Left renal cortex interstitium (tissue), 4 donors: ENCODE measurements at places on chromosomes 5 and 9. TPM values are rescaled to one million over a fixed set of nuclear protein-coding genes. Genes with fewer than 3 reads are reported as not detected.
A peak's percentile ranks its signal among the peaks of the same experiment; 100 is the strongest.

DNA sequence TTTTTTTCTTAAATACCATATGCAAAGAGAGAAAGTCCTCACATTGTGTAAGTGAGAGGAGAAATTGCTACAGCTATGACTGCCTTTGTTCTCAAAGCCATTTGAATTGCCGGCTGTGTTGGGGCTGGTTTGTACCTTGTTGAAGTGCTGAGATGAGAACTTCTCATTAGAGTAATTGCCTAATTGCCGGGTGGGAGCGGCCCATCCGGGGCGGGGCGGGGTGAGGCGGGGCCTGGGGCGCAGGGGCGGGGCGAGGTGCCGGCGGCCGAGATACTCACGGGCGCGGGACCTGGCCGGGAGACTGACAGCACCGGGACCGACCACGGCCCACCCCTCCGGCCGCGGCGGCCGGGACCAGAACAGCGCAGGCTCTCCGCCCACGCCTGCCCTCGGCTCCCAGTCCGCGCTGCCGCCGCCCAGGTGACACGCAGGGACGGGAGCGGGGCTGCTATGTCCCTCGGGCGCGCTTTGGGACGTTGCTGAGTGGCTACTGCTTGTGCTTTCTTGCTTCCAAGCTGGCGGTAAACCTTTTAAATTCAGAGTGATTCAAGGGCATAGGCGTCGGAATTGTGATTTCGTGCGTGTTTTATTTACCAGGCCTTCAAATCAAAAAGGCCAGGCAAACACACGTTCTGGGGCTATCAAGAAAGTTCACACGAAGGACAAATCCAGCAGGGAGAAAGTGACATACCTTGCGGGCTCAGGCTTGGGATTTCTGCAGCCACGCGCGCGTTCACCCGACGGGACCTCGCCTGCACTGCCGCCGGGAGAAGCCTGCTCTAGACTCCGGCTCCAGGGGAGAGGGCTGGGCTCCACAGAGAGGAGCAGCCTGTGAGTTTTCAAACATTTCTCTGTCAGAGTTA, 269.1 kb downstream of the FANCC start:
- no peak for DNase-seq

DNA sequence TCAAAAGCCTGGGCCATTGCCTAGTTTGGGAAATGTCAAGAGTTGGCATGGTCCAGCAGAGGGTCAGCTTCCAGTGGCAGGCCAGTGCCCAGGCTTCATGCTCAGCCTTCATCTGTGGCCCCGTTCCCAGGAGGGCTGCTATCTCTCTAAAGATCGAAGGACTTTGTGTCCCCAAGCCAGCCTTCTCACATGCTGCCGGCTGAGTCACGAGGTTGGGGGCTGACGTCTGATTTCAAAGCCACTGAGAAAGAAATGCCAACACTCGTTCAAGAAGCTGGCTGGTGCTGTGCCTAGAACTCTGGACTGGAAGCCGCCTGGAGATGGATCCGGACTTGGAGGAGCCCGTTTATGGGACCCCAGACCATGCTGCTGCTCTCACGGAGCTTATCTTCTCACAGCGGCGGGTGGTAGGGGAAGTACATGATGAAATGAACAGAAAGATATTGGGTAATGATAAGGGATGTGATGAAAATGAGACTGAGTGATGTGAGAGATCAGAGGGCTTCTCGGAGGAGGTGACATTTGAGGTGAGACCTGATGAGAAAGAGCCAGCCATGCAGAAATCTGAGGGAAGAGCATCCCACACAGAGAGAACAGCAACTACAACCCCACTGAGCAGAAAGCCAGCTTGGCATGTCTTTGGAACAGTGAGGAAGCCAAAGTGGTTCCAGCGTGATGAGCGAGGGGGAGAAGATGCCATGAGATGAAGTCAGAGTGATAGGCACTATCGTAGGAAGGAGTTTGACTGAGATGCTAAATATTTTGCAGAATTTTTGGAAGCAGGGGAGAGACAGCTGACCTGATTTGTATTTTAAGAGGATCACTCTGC, 54.9 kb upstream of the BOD1 start:
- no peak for DNase-seq

DNA sequence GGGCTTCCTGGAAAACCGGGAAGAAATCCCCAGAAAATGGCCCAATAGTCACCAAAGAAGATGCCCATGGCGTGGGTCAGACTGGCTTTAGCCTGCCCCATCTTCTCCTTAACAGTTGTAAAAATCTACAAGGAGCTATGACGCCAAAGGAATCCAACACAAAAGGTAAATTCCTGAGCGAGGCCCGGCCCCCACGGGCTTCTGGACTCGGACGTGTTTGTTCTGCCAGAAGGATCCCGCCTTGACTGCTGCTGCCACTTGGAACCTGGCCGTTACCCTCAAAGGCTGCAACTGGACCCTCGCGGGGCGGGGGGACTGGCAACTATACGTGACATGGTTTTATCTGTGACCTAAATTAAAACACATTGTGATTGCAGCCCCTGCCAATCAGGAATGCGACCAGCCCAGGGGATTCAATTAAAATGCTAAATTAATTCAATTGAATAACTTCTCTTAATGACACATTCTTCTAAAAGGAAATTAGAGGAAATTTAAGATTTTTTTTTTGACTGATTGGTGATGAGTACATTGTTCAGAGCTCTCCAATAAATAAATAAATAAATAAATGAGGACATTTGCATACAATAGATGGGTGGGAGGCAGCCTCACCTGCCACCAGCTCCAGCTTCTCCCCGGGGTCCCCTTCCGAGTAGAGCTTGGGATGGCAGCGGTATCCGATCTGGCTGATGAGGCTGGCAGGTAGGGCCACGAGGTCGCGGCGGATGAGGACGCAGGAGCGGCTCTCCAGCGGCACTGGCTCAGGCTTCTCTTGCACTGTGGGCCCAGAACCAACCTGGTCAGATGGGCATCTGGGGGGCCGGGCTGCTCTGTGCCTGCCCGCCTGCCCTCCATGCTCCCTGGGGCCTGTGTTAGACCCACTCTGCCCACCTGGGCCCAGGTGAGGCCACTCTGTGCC, 54.7 kb upstream of the UBAC1 start:
- DNase-seq, result no peak

DNA sequence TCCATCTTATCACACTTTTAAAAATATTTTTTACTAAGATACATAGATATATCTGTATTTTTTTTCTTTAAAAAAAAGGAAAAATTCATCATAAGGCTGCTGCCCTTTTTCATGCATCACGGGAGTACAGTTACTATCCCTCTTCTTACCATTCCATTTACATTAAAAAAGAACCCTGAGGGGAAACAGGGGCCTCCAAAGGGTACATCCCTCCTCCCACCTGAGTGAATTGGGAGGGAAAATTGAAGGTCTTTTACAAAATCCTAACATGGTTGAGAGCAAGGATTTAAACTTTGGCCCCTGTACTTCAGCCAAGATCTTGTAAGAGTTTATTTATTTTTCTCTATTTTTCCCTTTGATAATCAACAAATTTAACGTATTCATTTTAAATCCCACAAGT, 319.2 kb downstream of the MLLT3 start:
- no peak for DNase-seq

DNA sequence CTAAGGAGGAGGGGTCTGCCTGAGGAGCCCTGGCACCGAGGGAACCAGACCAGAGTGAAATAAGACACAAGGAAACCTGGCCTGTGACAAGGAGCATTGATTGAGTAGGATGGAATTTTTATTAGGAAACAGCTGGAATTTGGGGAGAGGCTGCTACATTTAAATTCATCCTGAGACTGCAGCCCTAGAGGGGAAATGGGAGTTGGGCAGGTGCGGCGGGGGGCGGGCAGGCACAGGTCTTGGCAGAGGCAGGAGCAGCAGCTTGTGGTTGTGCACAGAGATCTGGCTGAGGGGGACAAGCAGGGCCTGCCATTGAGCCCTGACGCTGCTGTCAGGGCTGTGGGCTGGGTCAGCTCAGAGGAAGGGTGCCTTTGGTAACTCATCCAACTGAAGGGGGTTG, 71.6 kb downstream of the PCDH1 start:
- no peak for DNase-seq

GRCh38 chr5:52754051-52754450, 33.7 kb upstream of the ITGA1 start:
- no peak for DNase-seq

GRCh38 chr9:123168586-123168985, 99.8 kb downstream of the STRBP start:
- DNase-seq, result peak; percentile 51

- peak; percentile 11 for DNase-seq
Measured at GRCh38 chr5:86861512-86861911, 243.8 kb downstream of the COX7C start.

GRCh38 chr5:174323878-174324281, 278.4 kb downstream of the NSG2 start:
- DNase-seq, result no peak

DNA sequence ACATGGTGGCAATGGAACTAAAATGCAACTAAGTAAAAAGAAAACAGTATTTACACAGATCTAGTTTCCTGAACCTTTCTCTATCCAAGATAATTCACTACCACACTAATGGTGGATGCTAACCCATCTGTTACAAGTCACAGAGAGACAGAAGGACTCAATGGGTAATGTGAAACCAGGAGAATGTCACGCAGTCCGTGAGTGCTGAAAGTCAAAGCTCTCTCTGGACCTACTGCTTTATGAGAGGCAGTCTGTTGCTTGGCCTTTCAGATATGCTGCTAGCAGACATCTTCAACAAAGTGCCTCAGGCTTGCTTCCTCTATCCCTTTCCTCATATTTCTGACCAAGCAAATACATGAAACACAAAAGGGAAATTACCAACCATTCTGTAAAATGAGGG, 69.0 kb upstream of the GLRX start:
- no peak for DNase-seq

DNA sequence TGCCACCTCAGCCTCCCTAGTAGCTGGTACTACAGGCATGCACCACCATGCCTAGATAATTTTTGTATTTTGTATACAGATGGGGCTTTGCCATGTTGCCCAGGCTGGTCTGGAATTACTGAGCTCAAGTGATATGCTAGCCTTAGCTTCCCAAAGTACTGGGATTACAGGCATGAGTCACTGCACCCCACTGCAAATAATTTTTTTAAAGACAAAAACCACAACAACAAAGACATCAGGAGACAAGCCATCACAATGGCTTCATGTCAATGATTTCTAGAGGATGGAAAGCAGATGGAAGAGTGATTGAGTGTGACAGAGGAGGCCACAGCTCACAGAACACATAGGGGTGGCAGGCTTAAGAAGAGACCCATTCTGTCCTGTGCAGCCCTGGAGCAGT, 97.9 kb upstream of the PCSK1 start:
- DNase-seq, result no peak

DNA sequence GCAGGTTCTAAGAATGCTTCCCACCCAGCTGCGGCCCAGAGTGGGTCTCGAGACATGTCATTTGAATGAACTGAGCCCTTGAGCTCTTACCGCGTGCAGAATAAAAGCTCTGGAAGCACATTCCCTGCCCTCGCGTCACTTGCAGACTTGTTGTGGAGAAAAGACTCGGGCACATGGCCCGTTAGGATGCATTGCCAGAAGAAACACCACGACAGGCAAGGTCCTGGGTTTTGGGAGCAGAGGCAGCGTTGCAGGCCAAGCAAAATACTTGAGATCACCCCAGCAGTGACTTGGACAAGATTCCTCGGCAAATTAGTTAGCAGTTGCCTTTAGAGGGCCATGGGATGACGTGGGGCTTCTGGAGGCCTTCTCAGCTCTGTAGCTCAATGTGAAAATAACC, 170.8 kb upstream of the MSX2 start:
- no peak for DNase-seq

GRCh38 chr9:71876106-71876505, 34.9 kb downstream of the ABHD17B start:
- no peak for DNase-seq

GRCh38 chr5:93189707-93190120, 391.3 kb downstream of the NR2F1-AS1 start:
- no peak for DNase-seq

DNA sequence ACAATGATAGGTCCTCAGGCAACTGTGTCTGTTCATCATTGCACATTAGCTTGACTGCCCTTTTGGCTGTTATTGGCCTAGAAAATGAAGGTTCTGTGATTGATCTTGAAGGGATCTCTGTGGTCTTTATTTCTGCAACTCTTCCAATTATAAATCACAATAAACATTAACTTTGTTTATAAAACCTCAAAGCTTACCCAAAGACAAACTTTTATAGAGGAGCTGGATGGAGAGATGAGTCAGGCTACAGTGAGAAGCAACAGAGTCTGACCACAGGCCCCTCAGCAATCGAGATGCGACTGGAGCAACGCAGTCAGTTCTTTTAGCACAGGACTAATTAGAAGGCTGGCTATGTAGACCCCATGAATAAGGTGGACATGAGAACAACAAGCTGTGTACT, 5.3 kb downstream of the MACROH2A1 start:
- DNase-seq, result no peak

- no peak for DNase-seq
Measured at GRCh38 chr9:71685394-71685793, 82.9 kb downstream of the CEMIP2 start.

DNA sequence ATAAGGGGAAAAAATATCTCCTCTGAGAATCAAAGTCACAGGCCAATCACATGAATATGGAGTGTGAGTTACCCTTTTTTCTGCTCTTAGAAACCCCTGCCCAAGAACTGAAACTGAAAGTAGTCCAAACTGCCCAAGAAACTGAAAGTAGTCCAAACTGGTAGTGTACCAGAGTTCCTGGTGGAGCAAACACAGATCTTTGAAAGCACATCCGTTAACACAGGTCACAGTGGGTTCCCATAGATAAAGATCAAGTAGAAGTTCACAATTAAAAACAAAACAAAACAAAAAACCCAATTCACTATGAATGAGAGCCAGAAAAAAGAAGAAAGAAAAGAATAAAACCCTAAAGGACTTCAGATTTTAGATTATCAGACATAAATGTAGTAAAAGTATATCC, 332.4 kb upstream of the EFNA5 start:
- DNase-seq, result no peak

DNA sequence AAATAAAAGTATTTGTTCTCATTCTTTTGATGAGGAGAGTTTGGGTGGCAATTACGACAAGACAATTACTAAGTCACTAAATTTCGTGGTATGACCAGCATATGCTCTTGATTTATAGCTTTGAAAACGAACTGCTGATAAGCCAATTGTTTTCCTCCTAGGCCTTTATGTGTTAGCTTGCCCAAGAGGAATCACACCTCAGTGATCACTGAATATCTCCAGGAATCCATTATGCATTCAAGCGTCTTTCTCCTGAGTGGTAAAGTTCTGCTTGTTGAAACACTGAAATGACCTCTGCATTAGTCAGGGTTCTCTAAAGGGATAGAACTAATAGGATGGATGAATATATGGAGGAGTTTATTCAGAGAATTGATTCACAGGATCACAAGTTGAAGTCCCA, 677.7 kb upstream of the MEF2C start:
- DNase-seq, result no peak

GRCh38 chr9:15144622-15145061, 162.4 kb downstream of the TTC39B start:
- DNase-seq, result no peak

- DNase-seq, result no peak
Measured at GRCh38 chr5:143888912-143889311, 77.0 kb downstream of the HMHB1 start.

GRCh38 chr5:108911055-108911454, 163.4 kb downstream of the FER start:
- DNase-seq, result no peak

SPATA31C1 gene
- polyA plus RNA-seq, result 0.74 TPM

SLC36A2 gene
- 12.7 TPM for polyA plus RNA-seq

UNC13B gene
- polyA plus RNA-seq, result 26.6 TPM

IQGAP2 gene
- 62.3 TPM for polyA plus RNA-seq

CDKN2B gene
- polyA plus RNA-seq, result 0.21 TPM

PCDHGB6 gene
- polyA plus RNA-seq, result 7.9 TPM

TAF11L6 gene
- not detected for polyA plus RNA-seq

QRFP gene
- polyA plus RNA-seq, result 0.58 TPM

SLC34A3 gene
- 5.1 TPM for polyA plus RNA-seq
